EH (cell line): ENCODE measurements at places on chromosomes 12 and 14.

DNA sequence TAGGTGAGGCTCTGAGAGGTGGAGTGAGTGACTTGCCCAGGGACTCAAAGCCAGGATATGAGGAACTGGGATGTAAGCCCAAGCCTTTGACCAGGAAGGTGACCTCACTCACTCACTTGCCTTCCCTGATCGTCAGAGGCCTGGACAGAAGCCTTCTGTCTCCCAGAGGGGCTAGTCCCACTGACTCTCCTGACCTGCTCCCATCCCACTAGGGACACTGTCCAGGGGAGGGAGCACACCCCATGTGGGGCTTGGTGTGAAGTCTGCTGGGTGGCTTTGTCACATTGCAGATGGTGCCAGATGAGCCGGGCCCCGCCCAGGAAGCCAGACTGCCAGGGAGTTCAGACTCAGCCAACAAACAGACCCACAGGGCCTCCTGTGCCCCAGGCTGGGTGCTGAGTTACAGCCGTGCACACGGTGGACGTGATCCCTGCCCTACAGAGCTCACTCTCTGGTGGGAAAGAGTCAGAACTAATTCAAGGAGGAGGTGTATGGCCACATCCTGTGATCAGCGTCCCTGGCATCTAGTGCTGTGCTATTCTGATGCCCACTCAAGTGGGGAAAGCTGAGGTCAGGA lies 28.3 kb downstream of the MMAB start:
- peak; percentile 61 for DNase-seq

DNA sequence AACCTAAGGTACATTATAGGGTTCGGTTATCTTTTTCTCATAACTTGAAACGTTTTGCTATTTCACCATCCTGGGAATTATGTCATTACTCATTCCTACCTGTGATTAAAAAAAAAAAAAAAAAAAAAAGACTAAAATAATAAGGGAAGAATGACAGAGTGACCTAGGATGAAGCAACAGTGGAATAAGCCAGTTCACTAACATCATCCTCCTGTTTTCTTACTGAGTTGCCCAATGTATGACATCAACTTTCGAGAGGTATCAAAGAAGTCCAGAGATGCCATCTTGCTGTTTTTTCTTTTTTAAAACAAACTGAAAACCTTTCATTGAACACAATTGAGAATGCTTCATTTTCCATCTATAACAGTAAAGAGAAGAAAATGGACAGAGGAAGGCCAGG lies 42.8 kb downstream of the AMN start:
- DNase-seq, result no peak

GRCh38 chr14:87879389-87879788 lies 113.6 kb downstream of the GALC start:
- no peak for DNase-seq

DNA sequence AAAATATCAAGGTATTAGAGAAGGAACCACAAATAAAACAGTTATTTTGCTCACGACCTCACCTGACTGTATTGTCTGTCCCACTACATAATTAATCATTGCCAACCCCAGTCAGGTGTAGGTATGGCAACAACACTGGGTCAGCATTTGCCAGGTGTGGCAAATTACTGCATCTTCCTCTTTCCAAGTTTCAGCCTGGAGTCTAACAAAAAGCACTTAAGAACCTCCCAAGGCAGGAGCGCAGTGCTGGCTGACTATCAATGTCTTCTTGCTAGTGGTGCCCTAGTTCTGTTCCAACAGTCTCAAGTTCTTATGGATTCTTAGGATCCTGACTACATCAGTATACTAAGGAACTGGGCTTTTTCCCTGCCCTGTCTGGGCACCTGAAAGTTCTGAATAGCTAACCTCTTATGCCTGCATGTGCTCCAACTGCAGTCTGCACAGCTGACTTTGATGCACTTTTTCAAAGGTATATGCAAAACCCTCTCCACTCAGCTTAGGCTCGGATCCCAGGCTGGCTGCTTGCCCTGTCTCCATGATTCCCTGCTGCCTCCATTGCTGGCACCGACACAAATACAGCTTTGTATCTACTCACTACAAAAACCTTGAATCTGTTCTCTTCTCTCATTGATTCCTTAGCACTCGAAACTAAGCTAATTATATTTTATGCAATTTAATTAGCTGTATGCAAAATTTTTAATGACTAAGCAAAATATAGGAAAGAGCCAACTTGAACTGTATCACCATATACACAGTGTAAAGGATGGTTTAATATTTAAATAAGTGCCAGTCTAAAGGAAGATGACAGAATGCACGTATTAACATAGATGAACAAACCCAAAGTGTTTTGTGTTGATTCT lies 113.3 kb downstream of the PRKD1 start:
- no peak for DNase-seq

DNA sequence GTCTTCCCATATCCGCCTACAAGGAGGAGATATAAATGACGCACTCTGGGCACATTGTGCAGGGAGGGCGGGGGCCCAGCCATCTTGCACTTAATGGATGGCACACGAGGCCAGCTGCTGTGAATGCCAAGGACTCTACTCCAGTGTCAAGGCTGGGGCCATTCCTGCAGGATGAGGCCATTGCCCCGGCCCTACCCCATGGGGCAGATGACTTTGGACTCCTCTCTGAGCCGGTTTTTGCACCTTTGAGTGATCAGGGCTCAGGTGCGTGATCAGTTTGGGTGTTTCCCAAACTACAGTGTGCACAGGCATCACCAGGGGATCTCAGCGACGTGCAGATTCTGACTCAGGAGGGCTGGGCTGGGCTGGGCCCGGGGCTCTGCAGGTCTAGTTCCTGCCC lies 16.1 kb downstream of the MMAB start:
- no peak for DNase-seq

DNA sequence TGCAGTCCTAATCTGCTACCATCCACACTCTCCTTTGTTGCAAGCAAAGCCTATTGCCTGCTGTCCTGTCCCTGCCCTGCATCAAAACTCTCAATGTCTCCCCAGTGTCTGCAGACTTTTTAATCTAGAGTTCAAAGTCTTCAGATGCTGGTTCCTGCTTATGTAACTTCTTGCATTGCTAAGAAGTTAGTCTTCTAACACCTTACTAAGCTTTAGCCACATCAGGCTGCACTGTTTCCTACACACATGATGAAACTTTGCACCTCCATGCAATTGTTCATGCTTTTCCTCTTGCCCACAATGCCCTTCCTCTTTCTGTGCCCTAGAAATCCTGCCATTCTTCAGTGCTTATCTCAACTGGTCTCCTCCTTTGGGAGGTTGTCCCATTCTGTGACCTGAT lies 16.2 kb upstream of the DICER1 start:
- DNase-seq, result no peak

GRCh38 chr12:11540615-11541310 lies 108.7 kb upstream of the ETV6 start:
- DNase-seq, result no peak

- DNase-seq, result no peak
These were observed 51.0 kb upstream of the FERMT2 start for GRCh38 chr14:53001787-53002378.

DNA sequence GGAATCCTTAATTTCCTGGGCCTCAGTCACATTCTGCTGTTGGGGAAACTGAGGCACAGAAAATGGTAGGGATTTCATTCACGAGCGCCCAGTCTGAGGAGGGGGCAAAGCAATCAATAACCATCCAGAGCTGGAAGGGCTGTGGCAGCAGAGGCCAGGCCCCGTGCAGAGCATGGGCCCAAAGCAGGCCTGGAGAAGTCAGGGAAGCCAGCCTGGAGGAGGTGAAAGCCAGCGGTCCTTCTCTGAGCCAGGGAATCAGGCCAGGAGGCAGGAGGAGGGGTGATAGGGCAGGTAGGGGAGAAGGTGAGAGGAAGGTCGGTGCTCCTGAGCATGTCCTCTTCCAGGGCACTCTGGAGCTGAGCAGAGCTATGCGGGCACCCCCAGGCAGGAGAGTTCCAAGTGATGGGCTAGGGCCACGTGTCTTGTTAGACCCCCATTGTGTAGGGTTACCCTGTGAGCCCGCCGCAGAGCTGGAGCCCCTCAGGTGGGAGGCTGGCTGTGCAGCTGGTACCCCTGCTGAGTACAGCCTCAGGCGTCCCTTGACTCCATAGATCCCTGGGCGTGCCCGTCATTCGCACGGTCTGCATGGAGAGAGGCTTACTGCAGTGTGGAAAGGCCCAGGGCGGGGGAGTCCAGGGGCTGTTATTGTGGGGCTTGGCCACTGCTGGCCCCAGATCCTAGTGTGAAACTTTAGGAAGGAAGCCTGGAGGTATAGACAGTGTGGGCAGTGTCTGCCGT lies 4.8 kb downstream of the TNFAIP2 start:
- no peak for DNase-seq

DNA sequence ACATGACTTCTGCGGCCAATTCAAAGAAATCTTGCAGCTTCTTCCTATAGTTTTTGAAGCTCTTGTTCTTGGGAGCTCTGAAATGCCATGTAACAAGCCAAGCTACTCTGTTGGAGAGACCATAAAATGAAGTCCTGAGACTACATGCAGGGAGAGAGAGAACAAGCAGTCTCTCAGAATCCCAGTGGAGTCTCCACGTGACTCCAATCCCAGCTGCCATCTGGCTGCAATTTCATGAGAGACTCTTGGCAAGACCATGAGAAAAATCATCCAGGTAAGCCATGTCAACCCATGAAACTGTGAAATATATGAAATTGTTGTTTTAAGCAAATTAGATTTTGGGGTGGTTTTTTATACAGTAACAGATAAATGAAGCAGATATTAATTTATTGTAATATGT lies 54.4 kb downstream of the KLRG1 start:
- no peak for DNase-seq

DNA sequence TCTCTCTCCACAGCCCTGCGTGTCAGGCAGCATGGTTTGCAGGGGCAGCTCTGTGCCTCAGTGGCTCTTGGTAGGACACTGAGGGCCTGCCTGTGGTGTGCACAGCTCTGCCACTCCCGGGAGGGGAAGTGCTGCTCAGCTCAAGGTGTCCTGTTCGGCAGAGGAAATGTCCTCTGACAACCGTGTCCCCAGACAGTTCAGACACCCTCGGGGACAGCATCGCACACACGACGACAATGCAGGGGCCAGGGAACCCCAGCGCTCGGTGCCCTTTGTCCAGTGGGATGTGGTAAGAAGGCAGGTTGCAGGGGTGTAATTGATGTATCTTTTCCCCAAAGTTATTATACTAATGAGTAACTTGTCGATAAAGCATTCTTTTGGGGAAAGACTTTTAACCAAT lies 14.2 kb downstream of the ANKLE2 start:
- DNase-seq, result no peak

DNA sequence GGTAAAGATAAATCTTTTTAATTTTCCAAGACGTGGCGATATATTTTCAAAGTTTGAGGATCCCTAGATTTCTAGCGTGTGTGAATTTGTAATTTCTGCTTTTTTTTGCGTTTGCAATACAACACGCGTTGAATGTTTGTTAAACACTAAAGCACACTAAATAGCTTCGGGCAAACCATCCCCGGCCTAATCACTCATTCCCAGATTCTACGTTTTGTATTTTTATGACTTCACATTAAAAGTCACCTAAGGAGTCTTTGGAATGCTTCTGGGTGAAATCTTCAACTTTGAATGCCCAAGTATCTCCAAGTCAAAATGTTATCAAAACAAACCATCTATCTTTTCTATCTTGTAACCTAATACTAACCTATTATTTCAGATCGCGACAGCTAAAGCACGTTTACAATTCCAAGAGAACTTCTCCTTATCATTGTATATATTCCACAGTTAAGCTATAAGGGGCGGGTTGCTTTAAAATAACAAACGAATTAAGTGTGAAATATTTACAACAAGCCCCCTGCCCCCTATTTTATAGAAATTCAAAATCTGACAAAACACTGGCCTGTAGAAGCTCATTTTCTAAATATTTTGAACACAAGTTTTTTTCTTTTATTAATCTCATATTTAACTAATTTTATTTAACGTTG lies 1.1 kb downstream of the ALX1 start:
- DNase-seq, result peak; percentile 2

DNA sequence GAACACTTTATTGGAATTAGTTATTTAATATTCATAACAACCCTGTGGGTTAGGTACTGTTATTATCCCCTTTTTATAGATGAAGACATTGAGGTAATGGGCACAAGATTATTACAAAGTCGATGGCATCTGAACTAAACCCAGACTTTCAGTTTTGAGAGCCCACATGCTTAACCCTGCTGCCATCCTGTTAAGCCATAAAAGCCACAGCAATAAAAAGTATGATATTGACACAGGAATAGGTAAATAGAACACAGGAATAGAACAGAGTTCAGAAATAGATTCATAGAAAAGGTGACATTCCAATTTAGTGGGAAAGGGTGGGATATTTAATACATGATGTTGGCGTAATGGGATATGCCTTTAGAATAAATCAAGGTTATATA lies 119.8 kb downstream of the SLC38A1 start:
- DNase-seq, result no peak

DNA sequence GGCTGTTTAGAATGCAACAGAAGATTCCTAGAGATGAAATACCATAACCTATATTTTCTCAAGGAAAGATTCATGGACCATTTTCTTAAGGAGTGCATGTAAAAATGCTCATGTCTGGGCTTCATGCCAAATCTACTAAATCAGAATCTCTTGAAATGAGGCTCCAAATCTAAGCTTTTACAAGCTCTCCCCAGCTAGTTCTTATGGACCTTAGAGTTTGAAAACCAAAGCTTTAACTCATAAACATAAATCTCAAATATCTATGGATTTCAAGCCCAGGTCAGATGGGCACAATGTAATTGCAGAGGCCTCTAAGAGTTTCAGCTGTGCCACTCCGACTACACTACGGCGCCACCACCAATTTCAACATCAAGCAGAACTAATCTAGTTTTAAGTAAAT lies 117.3 kb upstream of the CAND1 start:
- DNase-seq, result no peak

GRCh38 chr14:29465095-29465494 lies 462.6 kb downstream of the PRKD1 start:
- DNase-seq, result no peak
